Fibroblast of skin of right quadriceps (primary cell): ENCODE measurements at places on chromosomes 7 and 10.
A peak's percentile ranks its signal among the peaks of the same experiment; 100 is the strongest.

GRCh38 chr7:134856091-134856490, 76.7 kb downstream of the CALD1 start:
- DNase-seq = peak; percentile 86

DNA sequence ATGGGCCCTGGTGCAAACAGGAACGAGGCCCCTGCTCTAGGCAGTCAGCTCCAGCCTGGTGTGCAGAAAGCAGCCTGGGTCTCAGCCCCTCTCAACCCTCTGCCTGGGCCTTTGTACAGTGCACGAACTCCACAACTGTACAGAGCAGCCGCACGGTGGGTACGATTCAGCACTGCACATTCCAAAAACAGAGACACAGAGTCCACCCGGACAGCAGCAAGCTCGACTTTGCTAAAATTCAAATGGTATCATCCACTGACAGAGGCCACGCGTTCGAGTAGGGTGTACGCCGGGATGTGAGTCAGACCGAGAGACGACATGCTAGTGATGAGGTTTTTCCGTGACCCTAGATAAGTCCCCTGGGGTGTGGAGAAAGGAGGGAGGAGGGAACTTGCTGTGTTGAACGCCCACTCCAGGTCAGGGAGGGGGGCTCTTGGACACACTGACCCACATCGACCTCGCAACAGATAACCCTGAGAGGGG, 65.6 kb upstream of the PDGFA start:
- no peak for DNase-seq

GRCh38 chr10:61124756-61125530, 181.0 kb upstream of the RHOBTB1 start:
- no peak for DNase-seq

DNA sequence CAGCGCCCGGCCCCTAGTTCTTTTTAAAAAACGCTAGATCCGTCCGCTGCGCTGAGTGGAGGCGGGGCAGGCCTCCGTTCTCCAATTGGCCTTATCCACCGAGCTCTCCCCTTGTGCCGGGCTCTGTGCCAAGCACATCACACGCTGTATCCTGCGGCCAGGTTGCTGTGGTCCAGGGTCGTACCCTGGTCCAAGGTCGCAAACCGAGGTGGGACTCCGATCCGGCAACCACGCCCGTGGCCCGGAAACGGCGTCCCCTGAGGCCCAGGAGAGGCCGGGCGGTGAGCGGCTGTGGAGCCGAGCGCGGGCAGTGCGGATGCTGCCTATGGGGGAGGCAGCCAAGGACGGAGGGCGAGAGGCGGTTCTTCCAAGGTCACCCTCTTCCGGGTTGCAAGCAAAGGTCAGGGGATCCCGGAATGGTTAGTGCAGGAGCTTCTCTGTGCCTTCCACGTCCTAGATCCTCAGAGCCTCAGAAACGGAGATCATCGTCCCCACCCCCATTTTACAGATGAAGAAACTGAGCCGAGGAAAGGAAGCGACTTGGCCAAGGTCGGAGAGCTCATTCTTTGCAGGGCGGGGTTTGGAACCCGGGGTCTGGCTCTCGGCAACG, 72.4 kb upstream of the LRRC4 start:
- peak; percentile 28 for DNase-seq

GRCh38 chr10:49448924-49449323, 53.0 kb upstream of the DRGX start:
- no peak for DNase-seq

DNA sequence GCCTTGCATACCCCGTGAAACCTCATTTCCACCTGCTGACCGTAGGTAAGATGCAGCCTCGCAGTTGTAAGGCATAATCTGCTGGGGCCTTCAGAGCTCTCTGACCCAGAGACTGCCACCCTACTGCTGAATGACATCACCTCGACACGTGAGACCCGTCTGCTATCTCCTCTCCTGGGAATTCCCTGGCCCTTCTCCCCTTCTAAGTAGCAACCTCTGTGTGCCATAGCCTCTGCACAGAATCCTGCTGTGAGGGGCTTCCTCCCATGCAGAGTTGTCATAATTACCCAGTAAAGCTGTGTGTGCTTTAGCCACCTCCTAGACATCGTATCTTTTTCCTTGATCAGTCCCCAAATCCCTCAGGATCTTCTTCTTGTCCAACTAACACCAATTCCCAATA, 106.7 kb downstream of the CACNB2 start:
- no peak for DNase-seq

DNA sequence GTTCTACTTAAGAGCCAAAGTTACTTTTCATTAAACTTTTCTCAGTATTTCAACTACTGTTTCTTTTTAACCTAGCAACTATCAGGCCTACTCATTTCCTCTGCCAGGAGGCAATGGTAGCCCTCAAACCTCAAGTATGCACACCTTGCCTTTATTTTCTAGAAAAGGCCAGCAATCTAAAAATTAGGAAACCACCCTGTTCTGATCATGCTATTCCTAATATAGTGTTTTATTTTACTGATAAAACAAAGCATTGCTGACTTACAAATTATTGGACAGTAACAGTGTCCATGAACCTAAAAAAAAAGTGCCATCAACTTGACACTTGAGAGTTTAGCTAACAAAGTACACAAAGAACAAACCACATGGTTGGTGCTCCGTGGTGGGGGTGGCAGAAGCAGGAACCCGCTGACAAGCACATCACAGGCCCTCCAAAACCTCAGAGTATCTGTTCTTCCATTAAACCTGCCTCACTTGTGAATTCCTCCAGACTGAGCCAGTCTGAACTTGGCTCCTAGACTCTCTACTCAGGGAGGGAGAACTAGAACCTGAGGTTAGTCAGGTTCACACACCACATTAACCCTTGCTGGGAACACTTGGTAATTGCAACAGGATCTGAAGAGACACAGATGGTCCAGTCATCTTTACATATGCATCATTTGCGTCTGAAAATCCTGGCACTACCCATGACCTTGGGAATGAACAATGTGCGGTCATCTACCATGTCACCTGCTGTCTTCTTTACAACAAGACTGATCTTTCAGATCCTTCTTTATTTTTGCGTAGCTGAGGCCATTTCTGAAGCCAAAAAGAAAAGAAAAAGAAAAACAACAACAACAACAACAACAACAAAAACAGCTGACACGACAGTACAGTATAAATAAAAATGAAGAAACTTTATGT, 31.9 kb downstream of the PIP4K2A start:
- peak; percentile 50 for DNase-seq

DNA sequence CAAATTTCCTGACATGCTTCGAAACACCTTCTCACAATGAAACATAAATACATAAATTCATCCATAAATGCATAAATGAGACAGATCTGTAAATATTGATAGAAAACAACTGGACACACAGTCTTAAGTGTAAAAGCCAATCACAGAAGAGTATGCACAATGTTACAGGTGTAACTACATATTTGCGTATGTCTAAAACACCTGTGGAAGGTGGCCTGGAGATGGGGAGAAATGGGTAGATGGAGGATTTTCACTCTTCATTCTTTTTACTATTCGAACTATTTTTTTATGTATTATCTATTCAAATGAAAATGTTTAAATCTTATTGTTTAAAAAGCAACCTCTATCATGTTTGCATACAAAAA, 860 bp downstream of the IQUB start:
- no peak for DNase-seq

DNA sequence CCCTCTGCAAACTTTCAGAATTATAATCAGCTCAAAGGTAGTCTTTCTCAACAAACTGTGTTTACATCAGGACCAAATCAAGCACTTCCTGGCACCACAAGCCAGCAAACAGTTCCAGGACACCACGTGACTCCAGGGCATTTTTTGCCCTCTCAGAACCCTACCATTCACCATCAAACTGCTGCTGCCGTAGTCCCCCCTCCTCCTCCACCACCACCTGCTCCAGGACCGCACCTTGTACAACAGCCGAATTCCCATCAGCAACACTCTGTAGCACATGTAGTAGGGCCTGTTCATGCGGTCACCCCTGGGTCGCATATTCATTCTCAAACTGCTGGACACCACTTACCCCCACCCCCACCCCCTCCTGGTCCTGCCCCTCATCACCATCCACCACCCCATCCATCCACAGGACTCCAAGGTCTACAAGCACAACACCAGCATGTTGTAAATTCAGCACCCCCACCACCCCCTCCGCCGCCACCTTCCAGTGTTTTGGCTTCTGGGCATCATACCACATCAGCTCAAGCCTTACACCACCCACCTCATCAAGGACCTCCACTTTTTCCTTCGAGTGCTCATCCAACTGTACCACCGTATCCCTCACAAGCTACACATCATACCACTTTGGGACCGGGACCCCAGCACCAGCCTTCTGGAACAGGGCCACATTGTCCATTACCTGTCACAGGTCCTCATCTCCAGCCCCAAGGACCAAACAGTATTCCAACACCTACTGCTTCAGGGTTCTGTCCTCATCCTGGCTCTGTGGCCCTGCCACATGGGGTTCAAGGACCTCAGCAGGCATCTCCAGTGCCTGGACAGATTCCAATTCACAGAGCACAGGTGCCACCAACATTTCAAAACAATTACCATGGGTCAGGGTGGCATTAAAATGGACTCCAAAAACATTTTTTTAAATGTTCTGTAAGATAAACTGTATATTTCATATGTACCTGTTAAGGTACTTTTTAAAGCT, 98.7 kb downstream of the KMT2E start:
- DNase-seq = no peak

GRCh38 chr7:93817004-93817403, 73.5 kb downstream of the TFPI2 start:
- no peak for DNase-seq

GRCh38 chr7:48388911-48389310, 217.7 kb downstream of the ABCA13 start:
- no peak for DNase-seq

GRCh38 chr10:129404091-129404490, 63.0 kb upstream of the MGMT start:
- DNase-seq = no peak

GRCh38 chr7:102813191-102814024, 64.6 kb downstream of the FAM185A start:
- DNase-seq = no peak

DNA sequence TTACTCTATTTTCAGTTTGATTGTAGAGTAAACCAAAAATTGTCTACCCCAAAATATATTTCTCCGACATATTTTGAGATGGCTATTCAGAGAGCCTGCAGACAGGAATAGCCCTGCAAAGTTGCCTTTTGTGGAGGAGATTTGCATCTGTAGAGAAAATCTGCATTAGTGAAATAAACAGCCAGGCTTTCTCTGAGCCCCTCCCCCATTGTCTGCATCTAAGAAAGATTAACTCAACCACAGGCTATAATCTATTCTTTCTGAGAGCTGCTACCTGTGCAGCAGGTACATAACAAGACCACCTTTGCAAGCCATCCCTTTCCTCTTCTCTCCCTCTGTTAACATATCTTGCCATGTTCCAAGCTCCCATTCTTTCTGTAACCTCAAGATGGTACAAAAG, 1034.2 kb downstream of the SORCS3 start:
- DNase-seq = no peak

DNA sequence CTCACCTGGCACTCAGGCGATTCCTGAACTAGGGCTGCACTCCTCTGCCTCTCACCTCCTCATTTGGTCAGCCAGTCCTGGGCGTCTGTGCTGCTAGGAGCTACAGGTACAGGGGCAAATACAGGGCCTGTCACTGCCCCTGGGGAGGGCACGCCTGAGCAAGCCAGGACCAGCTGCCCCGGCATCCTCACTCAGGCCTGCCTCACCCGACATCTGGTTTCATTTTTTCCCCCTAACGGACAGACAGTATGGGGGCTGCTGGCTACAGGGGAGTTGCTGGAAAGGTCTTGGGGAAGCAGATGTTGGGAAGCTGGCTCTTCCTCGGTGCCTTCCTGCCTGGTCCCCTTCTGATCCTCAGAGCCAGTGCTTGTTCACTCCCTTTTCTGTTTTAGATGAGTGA, 77.3 kb upstream of the PPIF start:
- DNase-seq = no peak

DNA sequence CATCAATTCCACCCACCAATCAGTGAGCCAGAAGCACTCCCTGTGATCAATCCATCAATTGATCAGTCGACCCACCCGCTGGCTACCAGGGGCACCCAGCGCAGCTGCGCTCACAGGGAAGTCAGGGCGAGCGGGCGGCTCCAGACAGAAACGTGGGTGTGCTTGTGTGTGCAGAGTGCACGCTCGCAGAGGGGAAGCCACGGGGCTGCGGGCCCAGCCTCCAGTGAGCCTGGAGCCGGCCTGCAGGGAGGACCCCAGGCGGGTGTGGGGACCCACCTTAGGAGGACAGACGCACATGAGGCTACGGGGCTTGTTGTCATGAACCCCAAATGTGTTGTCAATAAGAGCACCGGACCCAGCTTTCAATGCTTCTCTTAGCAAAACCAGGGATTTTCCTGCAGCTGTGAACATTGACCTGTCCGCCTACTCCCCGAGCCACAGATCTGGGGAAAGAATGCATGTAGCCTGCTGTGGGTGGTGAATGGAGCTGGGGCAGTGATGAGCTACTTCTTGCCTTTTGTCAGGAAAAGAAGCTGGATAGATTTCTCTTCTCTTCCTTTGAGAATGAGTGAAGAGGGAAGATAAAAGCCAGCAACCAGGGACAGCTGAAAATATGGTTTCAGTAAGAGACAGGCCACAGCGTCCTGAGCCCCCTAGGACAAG, 497.8 kb downstream of the DNAJB6 start:
- no peak for DNase-seq
